ENCODE measurements at places on chromosomes 1 and 21.

DNA sequence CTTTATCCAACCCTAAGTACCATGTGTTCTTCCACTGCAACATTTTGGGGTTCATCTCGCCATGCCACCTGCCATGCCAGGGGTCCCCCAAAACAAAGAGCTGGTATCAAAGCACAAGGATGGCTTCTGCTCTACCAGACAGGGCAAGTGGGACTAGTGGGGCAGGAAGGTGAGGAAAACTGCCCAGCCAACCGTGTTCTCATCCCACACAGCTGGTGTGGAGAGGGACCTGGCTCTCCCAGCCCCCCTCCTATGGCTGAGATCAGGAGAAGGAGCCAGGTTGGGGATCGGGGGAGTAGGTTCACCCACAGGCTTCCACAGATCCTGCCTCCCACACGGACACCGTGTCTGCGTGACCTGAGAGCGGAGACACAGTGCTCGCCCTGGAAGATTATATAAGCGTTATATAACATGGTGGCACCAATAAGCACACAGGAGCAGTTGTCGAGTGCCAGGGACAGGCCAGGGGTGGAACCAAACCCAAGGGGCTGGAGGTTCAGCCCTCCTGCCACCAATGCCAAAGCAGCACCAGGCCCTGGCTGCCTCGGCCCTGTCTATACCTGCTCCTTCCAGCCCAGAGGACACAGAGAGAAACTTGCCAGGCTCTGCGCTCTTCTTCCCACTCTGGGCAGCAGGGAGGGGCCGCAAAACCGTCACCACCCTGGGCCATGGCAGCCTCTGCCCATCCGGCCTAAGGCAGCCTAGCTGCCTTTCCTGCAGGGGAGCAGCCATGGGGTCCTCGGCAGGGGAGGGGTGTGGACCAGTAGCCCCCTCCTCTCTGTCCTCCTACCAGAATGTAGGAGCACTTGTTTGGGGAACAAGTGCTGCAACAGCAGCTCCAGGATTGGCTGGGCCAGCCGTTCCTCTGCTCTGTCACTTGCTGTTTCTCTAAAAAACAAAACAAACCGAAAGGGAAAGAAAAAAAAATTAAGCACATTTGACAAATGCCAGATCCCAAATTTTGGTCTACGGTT is 43.5 kb downstream of the CD34 start:
- no peak for DNase-seq

DNA sequence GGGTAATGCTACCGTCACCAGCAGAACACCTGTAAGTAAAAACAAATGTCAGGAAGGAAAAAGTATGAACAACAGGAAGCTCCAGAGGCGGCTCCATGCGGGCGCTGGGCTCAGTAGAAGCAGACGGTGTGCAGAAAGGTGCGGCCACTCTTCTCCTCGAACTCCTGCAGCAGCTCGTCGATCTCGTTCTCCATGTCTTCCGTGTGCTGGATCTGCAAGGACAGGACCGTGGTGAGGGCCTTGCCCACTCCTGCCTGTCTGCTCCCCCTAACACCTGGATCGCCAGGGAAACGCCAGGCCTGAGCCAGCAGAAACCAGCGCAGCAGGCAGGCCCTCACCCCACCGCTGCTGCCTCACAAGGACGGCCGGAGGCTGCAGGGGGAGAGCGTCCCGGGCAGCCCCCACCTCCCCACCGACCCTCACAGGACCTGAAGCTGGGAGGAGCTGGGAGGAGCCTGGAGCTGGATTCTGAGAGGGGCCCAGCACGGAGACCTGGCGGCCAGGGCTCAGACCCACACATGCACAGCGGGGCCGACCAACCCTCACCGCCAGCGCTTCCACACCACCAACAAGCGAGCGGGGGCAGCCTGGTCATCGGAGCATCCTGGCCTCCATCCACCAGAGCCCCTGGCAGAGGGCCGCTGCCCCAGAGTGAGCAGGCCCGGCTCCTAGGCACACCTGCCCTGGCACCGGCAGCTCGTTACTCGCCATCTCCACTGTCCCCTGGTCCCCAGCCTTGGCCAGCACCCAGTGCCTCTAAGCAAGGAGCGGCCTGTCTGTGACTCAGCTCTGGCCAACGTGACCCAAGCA is 1.7 kb upstream of the TMEM240 start:
- no peak for DNase-seq

GRCh38 chr1:202023001-202023433 is 12.6 kb downstream of the ELF3 start:
- DNase-seq, result no peak

DNA sequence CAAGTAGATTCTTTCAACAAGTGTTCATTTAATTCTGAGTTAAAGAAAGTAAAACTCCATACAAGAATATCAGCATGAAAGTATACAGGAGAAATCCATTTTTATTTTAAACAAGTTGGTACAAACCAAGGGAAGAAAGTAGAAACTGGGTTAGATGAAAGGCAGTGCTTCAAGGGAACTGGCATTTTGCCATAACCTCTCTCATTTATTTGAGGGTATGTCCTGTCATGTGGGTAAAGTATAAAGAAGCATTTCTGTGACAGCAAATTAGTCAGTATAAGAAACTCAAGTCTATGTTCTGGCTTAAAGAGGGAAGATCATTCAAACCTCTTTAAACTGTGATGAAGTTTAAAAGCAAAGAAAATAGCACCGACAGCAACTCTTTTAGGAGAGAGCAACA is 32.0 kb downstream of the OLFM3 start:
- no peak for DNase-seq

DNA sequence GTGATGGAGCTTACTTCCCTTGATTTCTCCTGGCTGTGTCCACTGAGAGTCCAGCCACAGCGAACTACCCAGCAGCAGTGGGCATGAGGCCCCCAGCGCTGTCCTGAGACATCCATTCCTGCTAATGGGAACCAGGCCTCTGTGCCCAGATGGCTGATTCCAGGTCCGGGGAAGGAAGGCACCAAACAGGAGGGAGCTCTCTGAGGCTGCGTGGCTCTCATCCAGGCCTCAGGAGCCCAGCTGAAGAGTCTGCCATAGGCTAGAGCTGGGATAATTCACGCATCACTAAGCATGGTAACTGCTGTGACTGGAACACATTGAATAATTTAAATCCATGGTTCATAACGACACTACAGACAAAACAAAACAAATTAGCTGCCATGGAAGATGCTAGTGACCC is 24.7 kb upstream of the LRRC47 start:
- DNase-seq, result no peak

GRCh38 chr1:6783221-6783620 is 2.0 kb upstream of the CAMTA1 start:
- no peak for DNase-seq

DNA sequence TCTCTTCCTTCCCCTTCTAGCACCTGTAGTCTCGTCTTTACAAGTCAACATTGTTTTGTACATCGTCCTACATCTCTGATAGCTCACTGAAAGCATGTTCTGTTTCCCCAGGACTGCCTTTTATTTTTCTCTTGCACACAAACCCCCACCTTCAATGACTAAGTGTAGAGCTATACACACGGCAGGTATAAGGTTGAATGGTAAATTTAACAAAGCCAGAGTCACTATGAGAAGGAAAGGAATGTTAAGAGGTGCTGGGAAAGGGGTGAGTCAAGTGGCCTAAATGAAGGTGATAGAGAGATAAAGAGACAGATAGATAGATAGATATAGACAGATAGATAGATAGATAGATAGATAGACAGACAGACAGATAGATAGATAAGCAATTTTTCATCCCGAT is 134.3 kb upstream of the ATP1B1 start:
- no peak for DNase-seq

- no peak for DNase-seq
Observed at GRCh38 chr1:41498391-41498790, 13.9 kb upstream of the EDN2 start.

DNA sequence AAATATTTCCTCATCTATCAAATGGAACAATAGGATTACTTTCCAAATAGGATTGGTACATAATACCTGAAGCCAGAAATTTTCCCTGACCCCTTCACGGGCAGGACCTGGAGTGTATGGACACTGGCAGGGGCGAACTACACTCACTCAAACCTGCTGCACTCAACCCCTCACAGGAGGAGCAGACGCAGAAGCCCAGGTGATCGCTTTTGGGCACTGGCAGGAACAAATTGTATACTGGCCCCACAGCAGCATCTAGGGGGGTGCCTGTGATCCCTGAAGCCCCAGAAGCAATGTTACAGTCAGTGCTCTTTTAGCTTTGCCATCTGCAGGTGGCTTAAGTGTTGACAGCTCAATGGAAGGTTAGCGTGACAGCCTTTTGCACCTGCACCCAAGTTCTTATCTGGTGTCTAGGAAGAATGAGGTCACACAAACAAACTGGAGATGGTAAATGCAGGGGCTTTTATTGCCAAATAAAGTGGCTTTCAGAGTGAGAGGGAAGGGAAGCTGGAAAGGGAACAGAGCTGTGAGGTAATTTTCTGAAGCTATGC is 199.2 kb upstream of the NEGR1 start:
- DNase-seq, result no peak

DNA sequence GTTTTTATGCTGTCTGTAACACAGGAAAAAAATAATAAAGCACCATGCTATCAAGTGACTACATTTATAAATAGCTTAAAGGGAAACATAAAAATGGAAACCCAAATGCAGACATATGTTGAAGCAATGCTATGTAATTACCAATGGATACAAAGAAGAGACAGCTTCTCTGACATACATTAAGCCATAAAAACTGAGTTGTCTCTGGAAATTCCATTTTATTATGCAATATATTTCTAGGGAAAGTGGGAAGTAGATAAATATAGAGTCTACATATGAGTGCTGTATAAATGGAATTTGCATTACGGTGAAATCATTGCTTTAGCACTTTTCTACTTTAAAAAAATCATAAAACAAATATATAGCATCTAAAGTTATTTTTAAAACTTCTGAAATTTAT is 135.2 kb upstream of the COL11A1 start:
- peak; percentile 60 for DNase-seq

- no peak for DNase-seq
Observed at GRCh38 chr21:35885942-35886541, 174.3 kb downstream of the SETD4 start.
